ENCODE measurements at places on chromosomes 7 and 10.
A peak's percentile ranks its signal among the peaks of the same experiment; 100 is the strongest.

- DNase-seq, result no peak
These were observed 177.7 kb downstream of the SH3PXD2A start for GRCh38 chr10:103677486-103678177.

DNA sequence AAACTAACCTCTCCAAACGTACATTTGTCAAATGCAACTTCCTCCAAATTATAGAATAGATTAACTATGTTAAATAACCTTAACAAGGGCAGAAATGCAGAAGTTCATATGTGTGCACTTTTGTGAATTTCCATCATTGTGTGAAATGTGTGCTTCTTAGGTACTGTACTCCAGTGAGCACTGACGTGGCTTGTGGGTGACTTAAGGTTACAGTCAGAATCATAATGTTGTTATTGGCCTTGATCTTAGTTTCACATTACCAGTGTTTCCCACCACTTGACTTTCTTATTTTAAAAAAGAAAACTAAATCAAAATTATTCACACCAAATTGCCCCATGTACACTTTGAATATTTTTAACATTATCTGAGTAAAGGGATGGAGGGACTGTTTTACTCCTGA is 155.1 kb upstream of the FZD8 start:
- DNase-seq, result no peak

- no peak for DNase-seq
These were observed 70.6 kb downstream of the FOXL3 start for GRCh38 chr7:360454-361100.

DNA sequence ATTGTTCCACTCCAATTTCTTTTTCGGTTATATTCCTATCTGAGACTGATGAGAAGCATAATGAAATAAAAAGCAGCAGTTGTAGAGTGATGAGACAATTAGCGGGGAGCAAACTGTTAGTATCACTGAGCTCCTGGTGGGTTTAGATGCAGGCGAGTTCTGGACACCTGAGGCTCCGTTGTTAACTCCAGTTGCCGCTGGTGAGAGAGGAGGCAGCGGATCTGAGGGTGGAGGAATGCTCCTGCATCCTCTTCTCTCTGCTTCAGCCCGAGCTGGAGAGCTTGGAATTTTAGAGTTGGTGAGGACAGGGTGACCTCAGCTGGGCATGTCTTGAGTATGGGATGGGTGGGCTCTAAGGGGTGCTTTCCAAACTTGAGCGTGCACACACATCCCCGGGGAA is 31.4 kb downstream of the LRMDA start:
- no peak for DNase-seq

DNA sequence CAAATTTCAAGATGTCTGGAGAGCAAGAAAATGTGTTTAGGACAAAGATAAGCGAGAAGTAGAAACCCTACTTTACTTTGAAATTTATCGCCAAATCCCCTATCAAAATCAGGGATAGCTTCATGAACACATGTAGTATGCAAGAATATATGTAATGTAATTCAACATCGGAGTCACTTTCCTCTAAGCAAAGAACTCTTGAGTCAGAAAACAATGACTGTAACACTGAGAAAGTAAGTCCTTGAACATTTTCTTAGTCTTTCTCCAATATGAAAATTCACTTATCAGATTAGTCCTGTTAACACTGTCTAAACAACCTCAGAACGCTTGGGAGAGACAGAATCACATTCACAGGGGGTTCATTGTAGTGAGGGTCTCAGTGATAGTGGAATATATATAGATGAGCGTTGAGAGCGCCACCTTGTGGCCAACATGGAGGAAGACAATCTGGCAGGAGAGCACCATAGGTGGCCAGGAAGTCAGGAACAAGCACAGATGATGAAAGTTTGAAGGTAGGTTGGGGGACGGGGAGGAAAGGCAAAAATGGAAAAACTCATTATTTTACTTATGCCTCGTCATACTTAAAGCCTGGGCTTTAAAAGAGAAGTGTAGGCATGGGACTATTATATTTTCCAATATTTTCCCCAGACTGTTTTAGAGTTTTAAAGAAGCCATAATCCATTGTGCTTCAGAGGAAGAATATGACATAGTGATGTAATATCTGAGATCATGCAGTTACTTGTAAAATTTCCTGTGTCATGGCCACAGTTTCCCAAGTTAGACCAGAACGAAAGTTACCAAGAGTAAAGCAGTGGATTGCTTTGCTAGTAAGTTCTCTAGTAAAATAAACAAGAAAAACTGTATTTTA is 115.5 kb upstream of the GNAI1 start:
- no peak for DNase-seq

GRCh38 chr10:104119996-104120395 is 2.0 kb upstream of the SFR1 start:
- no peak for DNase-seq

- DNase-seq, result no peak
These were observed 35.3 kb downstream of the CDC14C start for GRCh38 chr7:48959676-48960075.

DNA sequence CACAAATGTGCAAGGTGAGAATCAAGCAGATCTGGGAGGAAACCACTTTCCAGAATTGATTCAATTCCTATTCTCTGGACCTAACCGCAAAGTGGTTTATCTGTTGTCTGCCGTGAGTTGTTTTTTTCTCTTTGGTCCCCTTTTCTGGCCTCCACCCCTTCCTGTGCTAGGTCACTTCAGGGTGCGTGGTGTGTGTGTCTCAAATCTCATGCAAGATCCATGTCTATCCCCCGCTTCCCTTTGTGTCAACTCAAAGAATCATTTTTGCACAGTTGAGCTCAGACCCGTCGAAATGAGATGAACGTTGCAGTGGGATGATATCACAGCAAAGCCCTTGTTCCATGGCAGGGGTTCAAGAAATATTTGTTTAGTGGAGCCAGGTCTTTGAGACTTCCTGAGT is 184.5 kb downstream of the GATA3 start:
- peak; percentile 13 for DNase-seq

GRCh38 chr7:135208102-135208793 is 3.1 kb downstream of the WDR91 start:
- no peak for DNase-seq

DNA sequence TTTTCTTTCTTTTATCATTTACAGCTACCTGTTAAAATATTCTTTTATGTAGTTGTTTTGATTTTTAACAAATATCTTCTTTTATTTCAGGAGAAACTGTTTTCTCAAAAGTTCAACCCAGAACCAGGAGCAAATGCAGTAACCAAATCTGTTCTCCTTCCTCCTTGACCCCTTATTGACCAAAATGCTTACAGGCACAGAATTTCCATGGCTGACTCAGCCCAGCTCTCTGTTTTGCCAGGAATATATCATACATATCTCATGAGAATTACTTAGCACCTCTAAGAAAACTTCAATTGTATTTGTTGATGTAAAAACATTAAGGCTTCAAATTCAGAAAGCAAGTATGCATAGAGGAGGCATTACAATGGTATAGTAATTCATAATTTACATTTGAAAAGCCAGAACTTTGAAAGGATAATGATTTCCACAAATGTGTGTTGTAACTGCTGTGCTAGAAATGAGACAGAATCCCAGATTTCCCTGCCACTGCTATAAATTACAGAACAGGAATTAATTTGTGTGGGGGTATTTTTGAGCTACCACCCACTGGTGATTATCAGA is 2.2 kb downstream of the GSAP start:
- DNase-seq, result no peak

- no peak for DNase-seq
These were observed 41.1 kb downstream of the GLRX3 start for GRCh38 chr10:130177250-130177649.

GRCh38 chr7:144834641-144835144 is 1.2 kb downstream of the TPK1 start:
- peak; percentile 66 for DNase-seq

GRCh38 chr10:6144406-6145165 is 55.8 kb downstream of the RBM17 start:
- peak; percentile 92 for DNase-seq

- DNase-seq, result peak; percentile 36
These were observed 1.2 kb downstream of the COL26A1 start for GRCh38 chr7:101363734-101364374.

DNA sequence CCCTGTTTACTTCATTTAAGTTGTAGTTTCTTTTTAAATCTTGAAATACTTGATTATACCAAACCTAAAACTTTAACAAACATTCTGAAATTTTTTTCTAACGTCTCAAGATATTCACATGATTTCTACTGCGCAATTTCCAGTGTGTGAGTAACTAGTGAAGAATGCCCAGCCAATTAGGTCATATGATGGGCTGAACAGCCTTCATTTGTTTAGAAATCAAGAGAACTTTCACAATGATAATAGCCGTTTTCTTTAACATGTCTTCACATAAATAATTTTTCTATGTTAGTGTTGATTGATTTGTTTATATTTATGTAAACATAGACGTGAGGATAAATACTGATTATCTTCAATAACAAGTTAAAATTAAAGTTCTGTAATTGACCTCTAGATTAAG is 21.8 kb downstream of the STAM start:
- DNase-seq, result no peak

DNA sequence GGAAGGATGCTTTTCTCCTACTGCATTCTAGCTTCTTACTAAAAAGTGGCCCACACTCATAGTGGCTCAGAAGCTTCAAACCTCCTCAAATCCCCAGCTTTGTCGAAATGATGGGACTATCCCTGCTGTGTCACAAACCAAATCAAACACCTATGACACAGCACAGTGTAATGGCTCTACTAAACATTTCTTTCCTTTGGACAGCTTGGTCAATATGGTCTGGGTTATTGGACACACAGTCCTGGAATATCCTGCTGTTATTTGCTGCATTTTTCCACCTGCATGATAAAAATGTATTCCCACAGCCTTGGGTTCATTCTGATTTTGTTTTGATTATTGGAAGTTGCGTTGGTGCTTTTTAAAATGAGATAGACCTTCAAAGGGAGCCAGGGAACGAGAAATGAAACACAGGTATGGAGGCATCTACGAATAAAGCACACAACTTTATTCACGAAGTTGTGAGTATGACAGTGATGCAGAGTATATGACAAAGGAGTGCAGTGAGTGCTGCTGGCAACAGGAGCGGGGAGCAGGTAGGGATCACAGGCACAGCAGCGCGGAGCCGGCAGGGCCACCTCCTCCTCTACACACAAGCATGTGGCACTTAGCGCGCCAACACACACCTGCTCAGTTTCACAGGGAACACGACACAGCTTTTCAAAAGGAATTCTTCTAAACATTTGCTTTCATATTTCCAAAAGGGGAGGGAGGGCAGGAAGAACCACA is 26.5 kb upstream of the AFAP1L2 start:
- no peak for DNase-seq

GRCh38 chr7:23491502-23491901 is 21.2 kb upstream of the IGF2BP3 start:
- no peak for DNase-seq

- DNase-seq, result no peak
These were observed 12.7 kb upstream of the MACC1 start for GRCh38 chr7:20229646-20230500.

DNA sequence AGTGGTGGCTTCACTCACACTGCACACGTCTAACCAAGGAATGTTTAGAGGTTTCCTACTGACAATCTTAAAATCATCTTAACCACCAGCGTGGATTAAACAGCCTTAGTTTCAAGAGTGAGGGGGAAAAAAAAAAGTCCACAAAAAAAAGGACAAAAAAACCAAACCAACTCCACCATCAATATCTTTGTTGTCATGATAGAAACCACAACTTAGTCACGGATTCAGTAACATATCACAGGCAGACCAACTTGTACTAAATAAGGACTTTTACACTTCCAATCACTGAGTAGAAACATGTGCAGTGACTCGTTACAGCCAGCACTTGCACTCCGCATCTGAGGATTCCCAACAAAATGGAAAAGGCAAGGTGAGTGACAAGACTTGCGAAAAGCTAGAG is 46.5 kb downstream of the FAM171A1 start:
- DNase-seq, result no peak

- no peak for DNase-seq
These were observed 17.0 kb upstream of the PCBD1 start for GRCh38 chr10:70905071-70906021.

DNA sequence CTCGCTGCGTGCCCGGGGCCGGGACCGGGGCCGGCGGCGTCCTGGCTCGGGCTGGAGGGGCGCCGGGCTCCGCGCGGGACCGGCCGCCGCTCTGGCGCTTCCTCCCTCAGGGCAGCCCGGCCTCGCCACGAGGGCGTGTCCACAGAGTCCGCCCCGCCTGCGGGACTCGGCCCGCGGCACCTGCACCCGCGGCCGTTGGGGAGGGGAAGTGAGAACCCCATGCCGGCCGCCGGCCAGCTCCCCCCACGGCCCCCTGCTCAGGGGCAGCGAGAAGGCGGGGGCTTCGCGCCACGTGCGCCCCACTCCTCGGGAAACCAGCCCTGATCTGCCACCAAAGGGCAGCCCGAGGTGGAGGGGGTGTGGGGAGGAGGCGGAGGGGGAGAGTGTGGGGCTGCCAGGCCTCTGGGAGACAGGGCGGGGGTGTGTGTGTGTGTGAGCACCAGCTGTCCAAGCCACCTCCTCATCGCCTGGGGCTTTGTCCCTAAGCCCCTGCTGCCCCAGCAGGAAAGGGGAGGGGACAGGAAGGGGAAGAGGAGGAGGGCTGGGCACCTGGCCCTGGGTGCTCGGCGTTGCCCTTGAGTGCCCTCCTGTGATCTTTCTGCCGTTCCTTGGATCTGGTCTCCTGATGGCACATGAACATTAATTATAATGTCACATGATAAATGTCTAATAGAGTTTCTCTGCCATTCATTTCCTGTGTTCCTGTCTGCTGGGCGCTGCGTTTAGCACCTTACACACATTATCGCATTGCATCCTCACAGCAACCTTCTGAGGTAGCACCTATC is at the start of gene PIK3AP1:
PIK3AP1 (minus strand) TSS at position 93 of the 785 bp plus-strand sequence. CDS start 120 bp downstream, outside the sequence.
- peak; percentile 49 for DNase-seq

GRCh38 chr10:124010024-124010423 is 83.4 kb downstream of the CHST15 start:
- DNase-seq, result no peak

DNA sequence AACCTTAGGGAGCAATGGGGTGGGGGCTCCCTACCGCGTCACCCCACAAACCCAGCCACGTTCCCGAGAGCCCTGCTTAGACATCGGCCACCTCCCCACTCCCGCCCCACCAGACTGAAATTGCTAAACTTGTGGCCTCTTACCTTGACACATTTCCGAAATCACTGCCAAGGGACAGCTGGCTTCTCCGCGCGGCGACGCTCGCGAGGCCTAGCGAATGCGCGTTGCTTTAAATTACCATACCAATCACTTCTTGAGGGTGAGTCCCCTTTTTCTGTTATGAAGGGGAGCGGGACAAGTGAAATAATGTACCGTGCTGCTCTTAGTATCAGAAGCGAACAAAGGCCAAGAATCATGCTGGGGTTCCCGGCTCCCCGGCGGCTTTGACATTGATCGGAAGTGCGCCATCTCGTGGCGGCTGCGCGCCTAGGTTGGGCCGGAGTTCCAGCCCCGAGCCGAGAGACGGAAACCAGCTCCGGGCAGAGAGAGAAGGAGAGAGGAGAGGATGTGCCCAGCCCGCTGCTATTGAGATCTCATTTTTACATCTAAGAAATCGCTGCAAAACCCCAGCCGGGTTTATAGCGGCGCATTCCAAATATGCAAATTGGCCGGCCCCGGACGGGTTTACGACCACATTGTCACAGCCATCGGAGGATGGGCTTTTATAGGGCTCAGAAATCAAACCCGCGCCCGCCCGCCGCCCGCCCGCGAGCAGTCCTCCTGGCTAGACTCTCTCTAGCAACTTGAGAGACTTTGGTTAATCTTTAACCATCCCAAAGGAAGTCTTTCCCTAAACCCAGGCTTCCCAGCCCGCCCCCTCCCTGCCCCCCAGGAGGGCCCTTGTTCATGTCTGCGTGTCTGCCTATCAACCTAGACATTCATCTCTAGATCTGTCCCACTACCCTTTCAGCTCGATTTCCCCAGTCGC is 5.3 kb downstream of the HOXA11 start:
- peak; percentile 58 for DNase-seq

Measured in CD8-positive, alpha-beta memory T cell (primary cell).